ENCODE measurements at places on chromosomes 2 and 18.

DNA sequence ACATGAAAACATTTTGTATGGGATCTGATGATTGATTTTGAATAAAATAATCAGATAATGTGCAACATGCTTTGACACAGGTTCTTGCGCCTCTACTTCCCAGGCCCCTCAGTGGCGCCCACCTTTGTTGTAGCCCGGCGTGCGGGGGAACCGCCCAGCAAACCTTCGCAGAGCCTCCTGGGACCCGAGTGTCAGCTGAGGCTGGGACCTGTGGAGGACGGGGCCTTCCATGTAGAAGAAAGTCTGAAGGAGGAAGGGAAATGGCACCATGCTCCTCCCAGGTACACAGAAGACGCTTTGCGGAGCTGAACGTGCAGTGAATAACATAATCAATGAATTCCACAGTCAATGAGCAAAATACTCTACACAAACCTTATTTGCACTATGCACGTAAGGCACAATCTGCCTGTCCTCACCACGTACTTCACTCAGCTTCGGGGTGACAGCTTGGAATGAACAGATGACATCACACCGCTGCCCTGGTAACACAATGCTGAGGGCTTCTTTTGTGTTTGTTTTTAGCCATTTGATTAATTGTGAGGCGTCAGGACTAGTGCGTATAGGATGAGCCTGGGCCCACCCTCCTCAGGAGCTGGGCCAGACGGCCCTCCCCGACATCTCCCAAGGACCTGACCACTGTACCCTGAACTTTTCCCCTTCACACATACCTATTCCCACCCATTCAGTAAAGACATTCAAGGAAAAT lies 78.1 kb downstream of the TWIST2 start:
- DNase-seq = no peak

DNA sequence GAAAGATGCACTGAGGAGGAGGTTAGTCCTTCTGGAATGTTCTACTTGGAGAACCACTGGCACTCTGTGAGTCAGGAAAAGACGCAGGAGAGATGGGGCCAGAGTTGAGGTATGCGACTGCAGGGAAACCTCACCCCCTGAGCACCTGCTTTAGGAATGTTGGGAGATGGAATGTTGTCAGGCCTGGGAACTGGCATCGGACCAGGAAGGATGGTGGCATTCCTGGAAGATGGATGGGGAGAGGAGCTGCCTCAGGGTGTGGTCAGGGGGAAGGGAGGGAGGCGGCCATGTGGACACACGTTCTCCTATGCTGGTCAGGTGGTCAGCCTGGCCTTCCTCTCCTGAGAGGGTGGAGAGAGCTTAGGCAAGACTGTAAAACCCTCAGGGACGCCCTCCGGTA lies 146.3 kb downstream of the CELF4 start:
- DNase-seq = no peak

GRCh38 chr2:675982-676646 lies 1.1 kb downstream of the TMEM18 start:
- peak; percentile 86 for DNase-seq

DNA sequence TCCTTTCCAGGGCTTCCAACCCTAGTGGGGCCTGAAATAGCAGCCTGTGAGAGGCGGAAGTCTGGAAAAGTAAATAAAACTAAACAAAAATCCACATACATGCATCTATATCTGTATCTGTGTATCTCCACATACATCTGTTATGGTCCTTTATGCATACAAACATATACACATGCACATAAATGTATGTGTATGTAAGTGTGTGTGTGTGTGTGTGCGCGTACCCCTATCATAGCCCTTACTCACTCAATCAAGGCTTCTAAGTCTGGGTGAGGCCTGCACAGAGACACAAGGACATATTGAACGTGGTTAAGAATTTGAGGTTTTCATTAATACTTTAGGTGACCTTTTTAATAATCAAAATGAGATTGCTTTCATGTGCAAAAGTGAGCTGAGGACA lies 98.9 kb upstream of the CYRIA start:
- no peak for DNase-seq

- no peak for DNase-seq
Measured at GRCh38 chr2:109052922-109053321, 63.9 kb upstream of the EDAR start.

GRCh38 chr18:77528872-77529271 lies 279.2 kb downstream of the GALR1 start:
- DNase-seq = no peak
